ENCODE measurements at places on chromosomes 7 and 10.

DNA sequence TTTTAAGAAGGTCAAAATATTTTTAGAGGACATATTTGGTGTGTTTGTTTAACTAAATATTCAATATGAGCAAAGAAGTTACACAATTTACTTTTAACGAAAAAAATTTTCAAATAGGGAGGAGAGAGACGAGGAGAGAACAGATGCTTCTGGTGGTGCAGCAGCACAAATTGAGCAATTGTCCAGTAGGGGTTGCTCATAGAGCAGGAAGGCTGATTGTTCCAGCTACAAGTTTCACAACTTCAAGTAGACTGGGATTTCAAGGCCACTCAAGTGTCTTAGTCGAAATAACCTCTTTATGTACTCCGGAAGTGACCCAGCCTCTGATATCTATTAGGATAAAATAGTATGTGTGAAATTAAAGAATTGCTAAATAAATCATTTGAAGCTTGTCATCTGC, 197.9 kb downstream of the HDAC9 start:
- no peak for DNase-seq

DNA sequence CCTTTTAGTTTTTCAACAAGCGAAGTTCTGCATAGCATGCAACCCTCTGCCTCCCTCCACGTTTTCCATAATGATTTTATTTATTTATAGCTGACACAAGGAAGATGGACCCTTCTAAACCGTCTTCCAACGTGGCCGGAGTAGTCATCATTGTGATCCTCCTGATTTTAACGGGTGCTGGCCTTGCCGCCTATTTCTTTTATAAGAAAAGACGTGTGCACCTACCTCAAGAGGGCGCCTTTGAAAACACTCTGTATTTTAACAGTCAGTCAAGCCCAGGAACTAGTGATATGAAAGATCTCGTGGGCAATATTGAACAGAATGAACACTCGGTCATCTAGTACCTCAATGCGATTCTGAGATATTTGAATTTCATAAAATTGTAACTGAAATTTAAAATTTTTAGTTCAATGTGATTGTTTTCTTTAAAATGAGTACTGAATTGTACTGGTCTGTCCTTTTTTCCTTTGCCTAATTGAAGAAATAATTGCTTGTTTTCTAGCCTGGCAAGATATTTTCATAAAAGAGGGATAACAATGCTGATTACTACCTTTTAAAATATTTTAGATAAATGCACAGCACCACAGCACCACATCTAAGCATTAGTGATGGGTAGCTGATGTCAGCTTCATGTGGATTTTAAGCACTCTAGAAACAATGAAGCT, 41.5 kb upstream of the SLC39A12 start:
- no peak for DNase-seq

DNA sequence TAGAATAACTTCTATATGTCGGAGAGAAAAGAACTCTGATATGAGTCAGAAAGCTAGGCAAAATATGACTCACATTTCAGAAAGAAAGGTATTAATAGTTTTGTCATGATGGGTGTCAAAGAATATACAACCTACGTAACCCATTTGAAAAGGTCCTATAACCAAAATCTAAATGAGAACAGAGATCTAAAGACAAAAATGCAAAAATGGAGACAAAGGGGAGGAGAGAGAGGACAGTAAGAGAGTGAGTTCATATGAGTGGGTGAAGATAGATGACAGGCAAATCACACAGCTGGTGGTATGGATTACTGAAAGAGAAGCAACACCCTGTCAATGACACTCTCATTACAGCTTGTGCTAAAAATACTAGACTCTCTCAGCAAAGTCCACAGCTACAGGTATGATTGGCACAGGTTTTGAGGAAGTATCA, 25.6 kb downstream of the ANKMY2 start:
- DNase-seq, result no peak

- DNase-seq, result no peak
Measured at GRCh38 chr10:101972761-101973160, 83.2 kb downstream of the ARMH3 start.

GRCh38 chr10:74000892-74001669, 3.2 kb downstream of the VCL start:
- DNase-seq, result no peak

DNA sequence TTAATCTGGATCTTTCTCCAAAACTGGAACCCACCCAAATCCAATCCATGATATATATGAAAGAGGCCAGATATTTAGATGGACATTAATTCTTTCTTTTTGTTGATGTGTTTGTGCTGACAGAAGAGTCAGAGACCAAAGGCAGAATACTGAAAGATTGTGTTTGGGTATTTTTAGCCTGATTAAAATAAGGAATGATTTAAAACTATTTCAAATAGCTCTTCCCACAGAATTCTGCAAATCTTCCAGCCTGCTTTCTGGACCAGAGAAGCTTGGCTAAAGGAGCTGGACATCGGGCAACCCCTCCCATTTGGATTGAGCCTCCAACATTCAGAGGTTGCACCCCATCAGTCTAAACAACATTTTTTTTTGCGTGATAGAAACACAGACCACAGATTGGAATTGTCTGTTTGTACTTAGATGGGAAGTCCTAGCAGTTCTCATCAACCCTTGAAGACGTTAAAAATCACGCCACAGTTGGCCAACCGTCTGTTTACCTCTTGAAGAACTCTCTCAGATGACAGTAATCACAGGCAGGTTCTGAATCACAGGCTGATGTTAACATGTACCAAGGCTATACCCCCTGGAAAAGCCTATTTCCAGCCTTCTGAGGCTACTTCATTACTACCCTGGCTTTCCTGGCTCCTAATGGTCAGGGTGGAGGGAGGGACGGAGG, 155.2 kb upstream of the NRP1 start:
- DNase-seq, result no peak

DNA sequence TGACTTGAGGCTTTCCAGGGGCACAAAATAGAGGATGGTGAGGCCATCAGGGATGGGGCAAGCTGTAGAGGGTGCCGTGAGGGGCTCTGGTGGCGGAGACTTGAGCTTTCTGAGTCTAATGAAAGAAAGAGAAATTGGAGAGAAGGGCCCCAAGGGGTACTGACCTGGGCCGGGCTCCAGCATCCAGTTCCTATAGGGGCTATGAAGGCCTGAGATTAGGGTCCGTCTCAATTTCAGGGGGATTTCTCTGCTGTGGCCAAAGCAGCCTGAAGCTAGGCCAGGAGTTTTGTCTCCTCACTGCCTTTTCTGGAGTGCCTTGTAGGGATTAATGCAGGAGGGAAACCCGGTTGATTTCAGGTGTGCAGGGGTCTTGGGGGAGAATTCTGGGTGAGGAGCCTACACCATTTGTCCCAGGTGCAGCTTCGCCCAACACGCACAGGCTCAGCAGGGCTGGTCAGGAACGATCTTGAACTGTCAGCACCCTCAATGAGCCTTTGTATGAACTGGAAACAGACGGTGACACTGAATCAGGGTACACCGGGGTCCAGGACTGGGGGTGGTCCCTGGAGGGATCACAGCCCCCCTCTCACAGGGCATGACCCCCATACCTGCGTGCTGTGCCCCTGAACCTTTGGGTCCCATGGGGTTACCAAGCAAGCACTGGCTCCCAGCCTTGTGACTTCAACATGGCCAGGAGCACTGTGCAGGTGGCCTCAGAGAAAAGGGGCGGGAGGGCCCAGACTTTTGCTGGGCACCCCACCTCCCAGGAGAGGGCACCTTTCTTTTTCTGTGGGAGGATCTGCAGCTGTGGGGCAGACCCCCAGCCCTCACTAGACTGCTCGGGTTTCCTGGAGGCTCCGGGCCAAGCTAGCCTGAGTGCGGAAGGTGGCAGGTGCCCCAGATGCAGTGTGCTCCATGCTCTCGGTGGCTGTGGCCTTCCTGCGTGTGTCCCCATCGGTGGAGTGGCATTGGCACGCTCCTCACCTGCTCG, 122.9 kb upstream of the RET start:
- DNase-seq, result no peak

- peak; percentile 85 for DNase-seq
Measured at GRCh38 chr7:125927556-125927955, 997.9 kb upstream of the POT1 start.

- DNase-seq, result no peak
Measured at GRCh38 chr10:35506741-35507140, 98.4 kb upstream of the GJD4 start.
